ENCODE measurements at places on chromosomes 2 and 18. TPM values are rescaled to one million over a fixed set of nuclear protein-coding genes. Genes with fewer than 3 reads are reported as not detected.

Gene MOGAT1
- polyA plus RNA-seq: not detected

Gene CPO
- not detected for polyA plus RNA-seq

Gene SULT1C4
- polyA plus RNA-seq: not detected

Gene TLX2
- polyA plus RNA-seq: not detected

Gene MAPRE3
- 0.38 TPM for polyA plus RNA-seq

Gene PER2
- polyA plus RNA-seq: 1.8 TPM

Gene KCNS3
- not detected for polyA plus RNA-seq

Gene C1D
- polyA plus RNA-seq: 55.2 TPM

Gene CCDC74B
- polyA plus RNA-seq: not detected

Gene PARD6G
- 0.36 TPM for polyA plus RNA-seq

Gene CHCHD5
- 76.7 TPM for polyA plus RNA-seq

Gene ABCG5
- not detected for polyA plus RNA-seq

Gene FSHR
- polyA plus RNA-seq: not detected

Gene RMC1
- polyA plus RNA-seq: 51.8 TPM

Measured in CD4-positive, CD25-positive, alpha-beta regulatory T cell (primary cell).